ENCODE measurements at places on chromosomes 5 and 9.
A peak's percentile ranks its signal among the peaks of the same experiment; 100 is the strongest.

GRCh38 chr5:147669169-147669869 lies 113.2 kb downstream of the JAKMIP2 start:
- no peak for DNase-seq

- no peak for DNase-seq
These were observed 76.6 kb downstream of the MAPKAP1 start for GRCh38 chr9:125630436-125630835.

DNA sequence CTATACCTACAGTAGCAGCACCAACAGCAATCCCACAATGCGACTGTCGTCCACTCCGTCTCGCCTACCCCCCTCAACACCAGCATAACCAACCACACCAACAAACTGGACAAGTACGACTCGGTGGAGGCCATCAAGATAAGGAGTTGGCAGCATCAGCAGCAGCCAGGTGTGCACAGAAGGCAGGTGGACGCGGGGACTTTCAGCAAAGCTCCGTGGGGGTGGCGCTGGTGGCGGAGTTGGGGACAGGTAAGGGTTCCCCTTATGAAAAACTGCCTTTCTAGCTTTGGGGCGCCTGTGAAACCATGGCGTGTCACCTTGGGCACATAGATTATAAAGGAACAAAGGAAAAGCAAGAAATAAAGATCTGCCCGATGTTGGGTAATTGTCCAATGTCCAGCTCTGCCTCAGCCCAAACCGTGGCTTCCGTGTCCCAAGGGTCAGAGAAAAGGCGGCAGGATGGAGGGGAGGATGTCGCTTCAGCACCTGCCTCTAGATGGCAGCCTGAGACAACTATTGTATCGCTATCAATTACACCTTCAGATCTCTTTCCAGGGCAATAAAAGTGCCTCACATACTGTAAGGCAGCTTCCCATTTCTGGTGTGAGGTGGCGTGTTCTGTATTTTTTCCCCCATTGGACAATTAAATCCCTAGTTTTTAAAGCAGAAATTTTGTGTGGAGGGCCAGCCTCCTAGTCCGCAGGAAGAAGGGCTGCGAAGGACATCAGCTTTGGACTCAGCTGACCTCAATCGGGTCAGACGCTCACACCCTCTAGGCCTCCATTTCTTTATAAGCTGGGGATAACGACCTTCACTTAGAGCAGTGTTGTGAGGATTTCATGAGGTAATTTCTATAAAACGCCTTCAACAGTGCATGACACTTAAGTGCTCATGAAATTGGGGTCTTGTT lies 58.8 kb downstream of the MTRR start:
- DNase-seq: peak; percentile 75

GRCh38 chr9:136119061-136119882 lies 597 bp upstream of the TMEM250 start:
- peak; percentile 65 for DNase-seq

DNA sequence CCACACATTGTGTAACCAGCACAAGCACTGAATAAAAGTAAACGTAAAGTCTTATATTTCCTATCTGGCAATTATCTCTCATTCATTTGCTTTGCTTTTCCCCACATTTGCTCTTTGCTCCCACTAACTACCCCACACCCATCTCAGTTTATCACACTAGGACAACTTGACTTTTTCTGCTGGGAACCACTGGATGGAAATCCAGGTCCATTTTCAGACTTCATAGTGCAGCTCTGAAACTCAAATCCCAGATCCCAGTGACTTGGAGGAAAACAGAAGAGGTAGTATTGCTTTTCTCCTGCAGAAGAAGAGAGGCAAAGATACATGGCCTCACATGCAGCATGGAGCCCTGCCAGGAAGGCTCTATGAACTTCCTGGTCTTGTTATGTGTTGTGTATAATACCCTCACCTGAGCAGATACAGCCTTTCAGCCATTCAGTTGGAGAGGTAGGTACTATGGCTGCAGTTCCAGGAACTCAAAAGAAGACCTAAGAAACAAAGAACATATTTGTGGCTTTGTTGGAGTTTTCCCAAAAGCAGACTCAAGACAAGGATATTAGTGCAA lies 90.0 kb upstream of the NIPBL start:
- no peak for DNase-seq

DNA sequence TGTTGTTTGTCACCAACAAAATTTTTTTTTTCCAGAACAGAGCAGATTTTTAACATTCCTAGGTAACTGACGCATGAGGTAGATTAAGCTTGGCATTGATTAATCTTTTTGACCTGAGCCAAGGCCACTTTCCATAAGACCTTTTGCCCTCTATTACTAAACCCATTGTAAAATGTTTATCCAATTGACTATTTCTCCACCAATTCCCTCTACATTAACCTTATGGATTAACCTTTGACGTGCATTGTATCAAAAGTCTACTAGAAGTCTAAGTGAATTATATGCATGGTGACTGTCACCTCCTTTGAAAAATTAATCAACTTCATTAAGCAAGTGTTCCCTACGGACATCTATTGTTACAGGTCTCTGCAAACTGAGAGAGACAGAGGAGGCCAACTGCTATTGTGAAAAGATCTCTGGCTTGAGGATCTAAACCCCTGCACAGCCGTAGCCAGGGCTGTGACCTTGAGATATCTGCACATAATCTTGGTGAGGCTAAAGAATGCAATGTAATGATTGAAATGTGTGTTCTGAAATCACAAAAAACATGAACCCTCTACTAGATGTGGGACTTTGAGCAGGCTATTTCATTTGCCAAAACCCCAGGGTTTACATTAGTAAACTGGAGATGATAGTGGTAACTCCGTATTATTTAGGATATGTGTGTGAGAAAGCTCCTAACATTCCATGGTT lies 632.2 kb downstream of the TLR4 start:
- no peak for DNase-seq

DNA sequence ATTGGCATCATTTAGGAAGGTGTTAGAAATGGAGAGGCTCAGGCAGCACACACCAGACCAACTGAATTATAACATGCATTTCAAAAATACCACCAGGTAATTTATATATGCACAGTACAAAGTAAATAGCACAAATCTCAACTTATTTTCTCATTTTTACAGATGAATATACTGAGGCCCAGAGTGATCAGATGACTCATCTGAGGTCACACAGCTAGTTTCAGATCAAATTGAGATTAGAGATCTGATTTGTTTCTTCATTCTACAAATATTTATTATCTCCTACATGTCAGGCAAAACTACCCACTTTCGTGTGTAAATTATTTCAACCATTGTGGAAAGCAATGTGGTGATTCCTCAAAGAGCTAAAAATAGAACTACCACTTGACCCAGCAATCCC lies 507.1 kb downstream of the TLE4 start:
- no peak for DNase-seq

GRCh38 chr5:84378961-84379360 lies 5.7 kb downstream of the EDIL3 start:
- DNase-seq: no peak

GRCh38 chr9:121393318-121393717 lies 23.3 kb upstream of the STOM start:
- no peak for DNase-seq

DNA sequence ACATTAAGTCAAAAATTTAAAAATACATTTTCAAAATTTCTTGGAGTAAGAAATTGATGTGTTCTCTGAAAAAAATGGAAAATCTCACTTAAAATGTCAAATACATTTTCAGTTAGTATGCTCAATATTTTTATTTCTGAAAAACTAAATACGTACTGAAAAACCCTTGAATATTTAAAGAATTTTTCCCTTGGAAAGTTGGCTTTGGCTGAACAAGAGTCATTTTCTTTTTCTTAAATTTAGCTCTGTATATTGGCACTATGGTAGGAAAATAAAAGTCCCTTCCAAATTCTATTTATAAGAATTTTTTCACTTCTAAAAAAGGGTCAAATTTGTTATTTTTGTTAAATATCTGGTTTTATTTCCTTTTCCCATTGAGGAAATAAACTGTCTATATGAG lies 29.0 kb upstream of the CDH18 start:
- no peak for DNase-seq

DNA sequence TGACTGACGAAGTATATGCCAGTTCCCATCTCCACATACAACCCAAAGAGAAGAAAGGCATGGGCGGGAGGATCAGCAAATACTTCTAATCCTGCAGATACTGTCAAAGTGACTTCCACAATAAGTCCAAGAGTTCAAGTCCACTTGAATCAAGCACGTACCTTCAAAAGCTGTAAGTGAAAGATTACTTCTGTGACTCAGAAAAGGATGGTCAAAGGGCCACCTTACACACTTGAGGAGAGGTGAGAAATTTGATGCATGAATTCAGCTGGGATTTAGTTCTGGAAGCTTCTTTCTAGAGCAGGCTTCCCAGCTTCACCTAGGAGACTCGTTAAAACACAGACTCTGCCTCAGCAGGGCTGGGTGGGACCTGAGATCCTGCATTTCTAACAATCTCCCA lies 357.5 kb downstream of the GLIS3 start:
- no peak for DNase-seq

GRCh38 chr5:174596429-174596828 lies 128.0 kb upstream of the MSX2 start:
- DNase-seq: no peak

DNA sequence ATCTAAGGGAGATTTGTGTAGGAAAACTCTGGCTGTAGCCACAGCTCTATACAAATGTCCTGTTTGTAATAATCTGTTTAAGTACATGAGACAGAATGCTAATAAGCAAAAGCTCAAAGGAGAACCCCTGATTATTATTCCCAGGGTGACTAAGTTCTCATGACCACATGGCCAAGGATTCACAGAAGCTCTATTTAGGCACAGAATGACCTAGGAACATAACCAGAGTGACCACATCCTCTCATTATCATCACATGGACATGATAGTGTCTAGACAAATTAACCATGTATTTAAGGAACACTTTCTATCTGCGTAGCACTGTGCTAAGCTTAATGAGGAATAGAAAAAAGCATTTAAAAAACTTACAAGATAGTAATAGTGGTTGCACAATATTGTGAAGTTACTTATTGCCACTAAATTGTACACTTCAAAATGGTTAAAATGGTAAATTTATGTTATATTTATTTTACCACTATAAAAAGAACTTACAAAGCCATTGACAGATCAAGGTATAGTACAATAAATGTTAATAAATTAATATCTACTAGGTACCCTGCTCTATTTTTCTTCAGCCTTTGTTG lies 56.3 kb downstream of the STX17 start:
- no peak for DNase-seq

DNA sequence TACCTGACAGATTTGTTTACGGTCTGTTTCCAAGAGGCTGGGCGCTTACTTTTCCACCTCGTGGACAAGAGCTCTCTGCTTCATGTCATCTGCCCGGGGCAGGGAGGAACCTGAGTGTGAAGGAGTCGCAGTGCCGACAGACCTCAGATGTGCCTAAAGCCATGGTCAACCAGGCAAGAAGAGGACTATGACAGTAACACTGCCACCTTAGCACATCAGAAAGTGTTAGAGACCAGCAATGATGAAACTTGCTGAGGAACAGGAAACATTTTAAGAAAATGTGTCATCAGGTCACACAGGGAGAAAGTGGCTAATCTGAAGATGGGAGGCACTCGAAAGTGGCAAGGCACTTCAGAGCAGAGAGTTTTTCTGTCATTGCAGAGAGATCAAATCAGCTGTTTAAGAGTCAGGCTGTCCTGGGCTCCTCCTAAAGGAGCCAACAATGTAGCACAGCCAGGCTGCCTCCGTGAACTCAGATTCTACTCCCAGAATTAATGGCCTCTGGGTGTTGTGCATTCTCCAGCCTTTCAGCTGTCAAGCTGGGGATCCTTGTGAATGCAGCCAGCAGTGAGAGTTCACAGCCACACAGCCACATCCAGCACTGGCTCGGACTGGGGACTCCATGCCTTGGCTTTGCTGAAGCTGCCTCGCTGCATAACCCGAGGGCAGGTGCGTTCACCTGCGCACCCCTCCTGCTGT lies 94.6 kb downstream of the RAPGEF1 start:
- peak; percentile 32 for DNase-seq

GRCh38 chr5:137026296-137026695 lies 472.8 kb downstream of the SPOCK1 start:
- DNase-seq: no peak

GRCh38 chr5:157294407-157295091 lies 28.6 kb downstream of the CYFIP2 start:
- no peak for DNase-seq

- DNase-seq: no peak
These were observed 18.1 kb upstream of the MACROH2A1 start for GRCh38 chr5:135417083-135417482.

- no peak for DNase-seq
These were observed 205.0 kb downstream of the TRIO start for GRCh38 chr5:14348142-14348541.

- no peak for DNase-seq
These were observed 250.9 kb upstream of the SEMA6A start for GRCh38 chr5:116825486-116825885.

GRCh38 chr5:151070449-151070848 lies 10.4 kb downstream of the TNIP1 start:
- no peak for DNase-seq

DNA sequence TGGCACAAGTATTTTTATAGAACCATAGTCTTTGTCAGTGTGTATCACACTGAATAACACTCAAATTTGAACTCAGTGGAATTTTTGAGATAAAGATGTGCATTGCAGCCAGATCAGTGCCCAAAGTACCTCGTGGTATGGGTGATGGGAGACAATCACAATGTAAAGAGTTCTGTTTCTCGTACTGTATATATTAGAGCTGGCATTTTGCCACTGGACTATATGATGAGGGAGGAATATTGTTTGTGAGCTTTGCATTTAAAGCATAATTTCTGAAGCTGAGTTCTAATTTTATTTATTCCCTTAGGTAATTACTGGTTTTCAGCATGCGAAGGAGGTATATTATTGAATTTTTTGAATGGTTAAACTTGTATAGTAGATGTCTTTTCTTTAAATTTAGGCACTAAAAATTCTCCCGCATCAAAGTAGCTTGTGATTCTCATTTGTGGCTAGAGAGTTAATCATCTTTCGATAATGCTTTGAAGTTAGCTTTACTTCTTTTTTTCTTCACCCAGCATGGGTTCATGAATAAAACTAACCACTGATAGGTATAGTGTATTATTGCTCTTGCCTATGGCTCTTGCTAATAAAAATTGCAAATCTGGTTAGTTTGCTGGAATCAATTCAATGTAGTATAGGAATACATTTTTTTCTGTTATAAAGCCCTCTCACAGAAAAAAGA lies 43.1 kb downstream of the PAM start:
- DNase-seq: no peak

GRCh38 chr5:151459680-151460324 lies 12.4 kb downstream of the SLC36A1 start:
- no peak for DNase-seq

DNA sequence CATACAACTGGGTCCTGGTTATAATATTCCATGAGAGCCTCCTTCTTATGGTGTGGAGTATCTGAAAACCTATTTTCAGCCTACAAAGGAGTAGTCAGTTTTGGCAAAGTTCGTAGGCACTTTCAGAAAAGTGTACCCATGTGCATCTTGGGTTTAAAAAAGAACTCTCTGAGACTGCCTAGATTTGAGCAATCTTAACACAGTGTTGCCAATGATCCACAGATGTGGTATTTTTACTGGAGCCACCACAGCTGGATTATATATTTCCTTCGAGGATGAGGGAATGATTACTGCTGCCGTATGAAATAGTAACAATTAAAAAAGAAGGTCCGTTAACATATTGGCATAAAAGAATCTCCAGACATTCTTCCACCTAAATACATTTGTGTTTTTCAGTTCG lies 1.1 kb downstream of the PALM2AKAP2 start:
- no peak for DNase-seq

All from NB4 (cell line).